ENCODE measurements at places on chromosomes 4 and X. TPM values are rescaled to one million over a fixed set of nuclear protein-coding genes. Genes with fewer than 3 reads are reported as not detected.
A peak's percentile ranks its signal among the peaks of the same experiment; 100 is the strongest.

ATP2B3 gene
- total RNA-seq: not detected

CXorf65 gene
- 57.7 TPM for total RNA-seq

TLR2 gene
- 7.3 TPM for total RNA-seq

F8 gene
- total RNA-seq: 5.6 TPM

PDZD4 gene
- 45.6 TPM for total RNA-seq

- H3K27me3 ChIP-seq: peaks cover 4% of the 10 kb centered on the region
- H3K4me1 ChIP-seq: no peaks in the 10 kb centered on the region
- no peak for DNase-seq
These were observed 84.7 kb upstream of the PCDH19 start for GRCh38 chrX:100494646-100495370.

DNA sequence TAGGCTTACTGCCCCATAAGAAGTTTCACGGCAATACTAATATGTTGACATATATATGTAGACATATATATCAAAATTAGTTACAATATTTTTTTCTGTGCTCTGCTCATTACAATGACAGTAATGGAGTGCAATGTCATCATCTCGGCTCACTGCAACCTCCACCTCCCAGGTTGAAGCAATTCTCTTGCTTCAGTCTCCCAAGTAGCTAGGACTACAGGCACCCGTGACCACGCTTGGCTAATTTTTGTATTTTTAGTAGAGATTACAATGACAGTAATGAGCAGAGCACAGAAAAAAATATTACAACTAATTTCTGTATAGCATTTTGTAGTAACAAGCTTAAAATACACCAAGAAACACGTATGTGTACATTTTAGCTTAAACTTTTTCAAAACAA lies 7.6 kb downstream of the EIF4E start:
- no peak for DNase-seq
- H3K27ac ChIP-seq: no peak overlapping the region
- H3K36me3 ChIP-seq: no peaks in the 10 kb centered on the region
- H3K4me1 ChIP-seq: peaks cover 20% of the 10 kb centered on the region
- H3K27me3 ChIP-seq: no peaks in the 10 kb centered on the region
- H3K4me3 ChIP-seq: no peak overlapping the region

- H3K4me1 ChIP-seq: no peaks in the 10 kb centered on the region
- no peak for DNase-seq
- no peak overlapping the region for H3K4me3 ChIP-seq
- H3K27me3 ChIP-seq: peaks cover 4% of the 10 kb centered on the region
- no peak overlapping the region for H3K27ac ChIP-seq
These were observed 74.4 kb downstream of the OTC start for GRCh38 chrX:38426785-38427184.

DNA sequence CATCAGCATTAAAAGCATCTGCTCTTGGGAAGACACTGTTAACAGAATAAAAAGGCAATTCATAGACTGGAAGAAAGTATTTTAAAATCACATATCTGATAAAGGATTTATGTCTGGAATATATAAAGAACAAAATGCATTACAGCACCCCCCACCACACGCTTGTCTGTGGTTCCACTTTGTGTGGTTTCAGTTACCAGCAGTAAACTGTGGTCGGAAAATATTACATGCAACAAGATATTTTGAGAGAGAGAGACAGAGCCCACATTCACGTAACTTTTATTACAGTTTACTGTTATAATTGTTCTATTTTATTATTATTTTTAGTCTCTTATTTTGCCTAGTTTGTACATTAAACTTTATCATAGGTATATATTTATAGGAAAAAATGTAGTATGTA lies 21.2 kb upstream of the PDE6B start:
- H3K4me1 ChIP-seq: no peaks in the 10 kb centered on the region
- H3K4me3 ChIP-seq: no peak overlapping the region
- no peak for DNase-seq
- no peaks in the 10 kb centered on the region for H3K36me3 ChIP-seq

DNA sequence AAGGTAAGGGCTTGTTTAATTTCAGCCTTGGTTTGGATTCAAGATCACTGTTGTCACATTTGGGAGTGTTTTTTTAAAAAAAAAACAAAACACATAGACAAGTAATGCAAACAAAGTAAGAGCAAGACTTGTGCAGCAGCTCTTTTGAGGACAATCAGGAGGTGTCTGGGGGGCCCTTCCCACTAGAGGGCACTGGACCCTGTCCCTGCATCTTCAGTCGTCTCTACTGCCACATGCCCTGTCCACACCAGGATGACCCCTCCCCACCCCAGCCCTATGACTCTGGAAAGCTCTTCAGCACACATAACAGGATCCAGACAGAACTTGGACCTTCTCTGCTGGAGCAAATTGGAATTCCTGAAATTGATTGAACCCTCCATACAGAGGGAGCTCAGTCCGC lies 71.0 kb downstream of the USP46 start:
- H3K36me3 ChIP-seq: no peaks in the 10 kb centered on the region
- peak overlapping the region; percentile 72 for H3K27ac ChIP-seq
- peaks cover 30% of the 10 kb centered on the region for H3K4me1 ChIP-seq
- no peak for DNase-seq

DNA sequence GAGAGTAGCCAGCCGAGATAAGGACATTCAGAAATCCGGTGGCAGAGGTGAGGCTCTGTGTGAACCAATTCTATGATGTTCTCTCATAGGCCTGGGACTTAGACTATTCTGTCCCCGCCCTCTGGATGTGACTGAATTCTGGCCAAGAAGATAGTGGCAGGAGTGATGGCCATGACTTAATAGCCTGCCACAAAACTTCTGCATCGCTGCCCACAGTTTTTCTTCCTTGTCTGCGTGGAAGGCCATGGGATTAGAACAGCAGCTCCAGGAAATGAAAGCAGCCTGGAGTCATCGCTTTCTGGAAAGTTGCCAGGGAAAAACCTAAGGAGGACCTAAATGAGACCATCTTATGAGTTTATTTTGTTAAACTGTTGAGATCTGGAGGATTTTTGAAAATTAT lies 134.7 kb downstream of the F11 start:
- H3K4me1 ChIP-seq: no peaks in the 10 kb centered on the region
- no peak overlapping the region for H3K27ac ChIP-seq
- H3K36me3 ChIP-seq: no peaks in the 10 kb centered on the region
- no peak for DNase-seq

- no peaks in the 10 kb centered on the region for H3K27me3 ChIP-seq
- H3K36me3 ChIP-seq: peaks cover 5% of the 10 kb centered on the region
- peaks cover 15% of the 10 kb centered on the region for H3K4me1 ChIP-seq
- no peak overlapping the region for H3K27ac ChIP-seq
These were observed 85.2 kb upstream of the STS start for GRCh38 chrX:7062276-7062675.

DNA sequence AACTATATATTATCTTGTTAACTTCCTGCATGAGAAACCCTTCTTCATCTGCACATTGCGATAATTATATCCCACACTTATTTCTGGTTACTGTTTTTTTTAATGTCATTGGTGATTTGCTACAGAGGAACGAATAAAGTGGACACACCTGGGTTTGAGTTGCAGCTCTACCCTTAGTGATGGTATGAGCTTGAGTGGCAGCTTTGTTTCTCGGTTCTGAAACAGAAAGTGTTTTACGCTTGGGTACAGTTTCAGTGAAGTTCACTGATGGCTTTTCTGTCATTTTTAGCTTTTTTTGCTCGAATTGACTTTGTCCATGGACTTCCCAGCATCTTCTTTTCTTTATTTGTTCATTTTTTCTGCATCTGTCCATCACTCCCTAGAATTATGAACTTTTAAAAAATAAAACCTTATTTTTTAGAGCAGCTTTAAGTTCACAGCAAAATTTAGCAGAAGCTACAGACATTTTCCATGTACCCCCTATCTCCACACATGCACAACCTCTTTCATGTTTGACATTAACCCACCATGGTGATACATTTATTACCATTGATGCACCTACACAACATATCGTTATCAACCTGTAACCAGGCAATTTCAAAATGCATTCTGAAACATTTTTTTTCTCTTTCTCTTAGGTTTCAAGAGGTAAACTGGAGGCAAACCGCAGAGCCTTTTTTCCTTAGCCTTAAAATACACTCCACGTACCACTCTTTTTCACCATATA lies 1041.6 kb upstream of the PRKX start:
- no peak overlapping the region for H3K4me3 ChIP-seq
- H3K27ac ChIP-seq: no peak overlapping the region
- H3K36me3 ChIP-seq: no peaks in the 10 kb centered on the region
- no peaks in the 10 kb centered on the region for H3K4me1 ChIP-seq

DNA sequence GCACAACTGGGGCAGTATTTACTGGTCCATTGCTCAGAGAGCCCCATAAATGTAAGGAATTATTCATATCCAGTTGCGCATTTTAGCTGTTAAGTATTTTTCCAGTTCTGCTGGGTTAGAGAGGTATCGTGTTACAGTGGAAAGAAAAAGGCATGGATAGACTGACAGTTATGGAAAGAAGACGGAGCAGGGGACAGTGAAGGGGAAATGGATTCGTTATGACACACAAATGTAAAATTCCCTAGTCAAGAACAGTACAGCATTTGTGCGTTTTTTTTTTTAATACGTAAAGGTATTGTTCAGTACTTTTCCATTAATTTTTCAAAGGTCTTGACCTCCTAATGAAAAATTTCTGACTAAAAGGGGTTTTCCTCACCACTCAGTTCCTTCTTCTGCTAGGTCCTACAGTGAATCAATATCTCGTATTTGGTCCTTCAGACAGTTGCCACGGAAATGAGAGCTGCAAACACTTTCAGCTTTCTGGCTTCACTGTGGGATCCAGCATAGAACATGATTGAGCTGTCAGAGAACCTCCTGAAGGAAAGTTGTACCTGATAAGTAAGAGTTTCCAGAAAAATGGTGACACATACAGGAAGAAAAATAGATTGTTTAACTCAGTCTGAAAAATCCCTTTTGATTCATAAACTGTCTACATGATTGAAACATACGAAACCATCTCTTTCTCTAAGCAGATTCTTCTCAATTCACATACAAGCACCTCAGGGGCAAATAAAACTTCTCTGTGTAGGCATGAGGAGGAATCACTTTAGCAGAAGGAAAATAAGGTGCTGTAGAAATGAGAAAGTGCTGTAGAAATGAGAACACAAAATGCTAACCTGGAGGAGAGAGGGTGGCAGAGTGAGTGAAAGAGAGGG lies 21.8 kb upstream of the BBS12 start:
- peak overlapping the region; percentile 2 for H3K27ac ChIP-seq
- no peak for DNase-seq
- no peaks in the 10 kb centered on the region for H3K36me3 ChIP-seq
- no peak overlapping the region for H3K4me3 ChIP-seq

DNA sequence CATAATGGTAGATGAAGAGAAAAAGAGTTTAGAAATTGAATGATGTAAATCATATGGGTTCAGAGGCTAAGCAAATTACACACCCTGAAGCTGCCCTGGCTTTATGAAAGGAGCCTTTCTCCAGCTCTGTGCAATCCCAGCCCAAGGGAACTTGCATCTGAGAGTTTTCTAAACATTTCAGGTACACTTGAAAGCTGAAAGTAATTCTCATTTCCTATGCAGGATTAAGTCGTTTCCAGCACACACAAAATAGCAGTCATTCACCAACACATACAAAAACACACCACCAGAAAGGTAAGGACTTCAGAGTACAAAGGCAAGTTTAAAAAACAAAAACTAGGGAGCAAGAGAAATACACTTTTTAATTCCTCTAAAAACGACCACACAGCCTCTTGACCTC lies 1.7 kb downstream of the PDGFC start:
- H3K27ac ChIP-seq: no peak overlapping the region
- DNase-seq: no peak
- H3K36me3 ChIP-seq: no peaks in the 10 kb centered on the region
- no peaks in the 10 kb centered on the region for H3K4me1 ChIP-seq
- peaks cover 27% of the 10 kb centered on the region for H3K27me3 ChIP-seq
- no peak overlapping the region for H3K4me3 ChIP-seq

Data from T-helper 17 cell (primary cell).